ENCODE measurements at places on chromosomes 7 and 10.

DNA sequence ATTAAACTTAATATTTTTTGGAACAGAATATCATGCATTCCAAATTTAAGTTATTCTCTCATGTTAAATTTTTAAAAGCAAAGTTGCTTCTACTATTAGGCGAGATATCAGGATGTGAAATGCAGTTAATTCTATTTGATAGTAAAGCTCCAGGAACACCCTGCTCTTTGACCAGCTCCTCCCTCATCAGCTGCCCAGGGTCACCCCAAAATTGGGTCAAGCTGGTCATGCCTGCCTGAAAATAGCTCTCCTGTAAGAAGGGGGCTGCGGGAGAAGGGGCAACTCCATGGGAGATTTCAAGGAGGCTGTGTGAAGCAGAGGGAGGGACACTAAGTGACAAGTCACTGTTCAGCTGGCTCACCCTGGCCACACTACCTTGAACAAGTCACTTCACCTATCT is 5.9 kb downstream of the PPP1R3C start:
- DNase-seq = no peak

DNA sequence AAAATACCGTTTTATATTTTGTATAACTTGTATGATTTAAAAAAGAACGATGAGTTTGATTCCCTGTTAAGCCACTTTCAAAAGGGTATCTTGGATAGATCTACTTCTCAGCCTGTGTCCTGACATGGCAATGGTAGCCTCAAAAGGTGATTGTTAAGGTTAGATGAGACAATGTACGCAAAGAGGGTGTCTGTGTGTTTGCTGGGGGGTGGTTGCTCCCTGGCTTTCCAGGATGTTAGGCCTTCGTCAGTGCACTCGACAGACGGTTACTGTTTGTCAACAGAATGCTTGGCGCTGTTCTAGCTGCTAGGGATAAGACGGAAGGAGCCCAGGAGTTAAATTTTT is 90.3 kb downstream of the NEURL1 start:
- DNase-seq = no peak

- DNase-seq = peak; percentile 2
These were observed 480.5 kb downstream of the PHTF2 start for GRCh38 chr7:78279032-78279431.

GRCh38 chr10:5297466-5297865 is 67.3 kb upstream of the UCN3 start:
- no peak for DNase-seq

DNA sequence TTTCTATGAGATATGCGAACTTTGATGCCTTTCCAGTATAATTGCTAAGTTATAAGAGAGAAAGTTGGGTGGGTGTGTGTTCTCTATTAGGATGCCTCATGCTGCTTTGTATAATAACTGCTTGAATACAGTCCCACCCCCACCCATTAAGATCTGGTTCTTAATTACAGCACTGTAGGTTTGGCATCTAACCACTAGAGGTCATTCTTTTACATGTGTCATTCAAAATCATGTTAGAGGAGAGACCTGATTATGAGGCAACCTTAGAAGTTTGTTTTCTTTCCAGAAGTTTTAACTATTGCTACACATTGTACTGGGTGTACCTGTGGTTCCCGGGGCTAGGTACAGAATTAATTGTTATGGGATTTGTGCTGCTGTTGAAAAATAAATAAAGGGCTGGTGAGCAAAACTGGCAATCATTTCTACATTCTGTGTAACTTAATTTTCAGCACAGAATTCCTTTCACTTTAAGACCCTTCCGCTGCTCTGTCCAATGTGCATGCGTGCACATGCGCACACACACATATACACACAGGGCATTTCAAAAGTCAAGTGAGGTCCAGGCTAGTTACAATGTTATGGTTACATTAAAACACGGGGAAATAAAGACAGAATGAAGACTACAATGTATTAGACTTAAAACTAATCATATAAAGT is 1156.3 kb downstream of the SORCS3 start:
- peak; percentile 9 for DNase-seq

DNA sequence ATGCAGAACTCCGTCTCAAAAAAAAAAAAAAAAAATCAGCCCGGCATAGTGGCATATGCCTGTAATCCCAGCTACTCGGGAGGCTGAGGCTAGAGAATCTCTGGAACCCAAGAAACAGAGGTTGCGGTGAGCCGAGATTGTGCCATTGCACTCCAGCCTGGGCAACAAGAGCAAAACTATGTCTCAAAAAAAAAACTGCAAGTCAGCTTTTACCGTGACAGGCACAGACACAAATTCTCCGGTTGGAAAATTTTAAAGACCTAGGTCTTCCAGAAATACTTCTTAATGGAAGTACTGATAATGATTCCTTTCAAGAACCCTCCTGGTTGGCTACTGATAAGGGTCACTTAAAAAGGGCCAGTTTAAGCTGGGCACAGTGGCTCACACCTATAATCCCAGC is 19.4 kb upstream of the ARPC1B start:
- no peak for DNase-seq

DNA sequence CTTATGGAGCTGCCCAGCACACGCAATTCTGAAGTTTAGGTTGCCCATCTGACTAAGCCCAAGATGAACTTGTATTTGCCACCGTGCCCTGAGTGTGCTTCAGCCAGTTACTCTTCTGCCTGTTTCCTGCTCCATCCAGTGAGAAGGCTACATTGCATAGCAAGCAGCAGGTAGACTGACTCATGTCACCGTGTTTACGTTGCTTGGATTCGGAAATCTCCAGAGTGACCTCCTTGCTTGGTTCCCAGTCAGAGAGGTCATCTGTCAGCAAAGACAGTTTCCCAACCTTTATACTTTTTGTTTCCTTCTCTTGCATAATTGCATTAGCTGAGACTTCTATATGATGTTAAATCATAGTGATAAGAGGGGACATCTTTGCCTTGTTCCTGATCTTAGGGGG is 30.9 kb downstream of the NACAD start:
- DNase-seq = no peak

- no peak for DNase-seq
These were observed 161.3 kb downstream of the IPMK start for GRCh38 chr10:58106211-58107035.
